ENCODE measurements at places on chromosomes 3 and 15. TPM values are rescaled to one million over a fixed set of nuclear protein-coding genes. Genes with fewer than 3 reads are reported as not detected.

TMEM266 gene
- total RNA-seq = not detected

- DNase-seq = no peak
These were observed 135.8 kb downstream of the LRRK1 start for GRCh38 chr15:101054991-101055390.

CCR3 gene
- total RNA-seq = 0.23 TPM

DNA sequence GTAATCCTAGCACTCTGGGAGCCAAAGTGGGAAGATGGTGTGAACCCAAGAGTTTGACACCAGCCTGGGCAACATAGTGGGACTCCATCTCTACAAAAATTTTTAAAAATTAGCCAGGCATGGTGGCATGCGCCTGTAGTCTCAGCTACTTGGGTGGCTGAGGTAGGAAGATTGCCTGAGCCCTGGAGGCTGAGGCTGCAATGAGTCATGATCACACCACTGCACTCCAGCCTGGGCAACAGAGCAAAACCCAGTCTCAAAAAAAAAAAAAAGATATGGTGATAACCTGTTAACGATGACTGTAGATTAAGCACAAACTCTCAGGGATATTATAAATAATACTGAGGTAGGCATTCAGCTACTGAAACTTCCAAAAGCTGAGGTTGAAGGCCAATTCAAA, 107.5 kb downstream of the SLC49A4 start:
- no peak for DNase-seq

AADACL2 gene
- total RNA-seq = not detected

- no peak for DNase-seq
These were observed 8.9 kb downstream of the DZIP3 start for GRCh38 chr3:108598375-108598774.

GRCh38 chr15:101618076-101618475, 34.1 kb downstream of the TM2D3 start:
- no peak for DNase-seq

DNA sequence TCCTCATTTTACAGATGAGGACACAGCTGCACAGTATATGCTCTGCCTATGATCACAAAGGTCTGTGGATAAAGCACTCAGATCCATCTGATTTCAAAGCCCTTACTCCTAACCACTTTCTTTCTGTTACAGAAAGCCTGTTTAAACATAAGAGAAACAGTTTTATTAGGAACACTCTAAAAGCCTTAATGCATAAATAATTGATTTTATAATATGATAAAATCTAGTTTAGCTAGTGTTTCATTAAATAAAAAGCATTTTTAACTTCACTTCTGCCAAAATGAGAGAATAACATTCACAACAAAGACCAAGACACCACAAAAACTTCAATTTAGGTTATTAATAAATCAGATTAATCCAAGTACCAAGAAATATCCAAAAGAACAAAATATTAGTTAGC, 21.4 kb downstream of the SNX4 start:
- DNase-seq = no peak

GOLGA8T gene
- 0.26 TPM for total RNA-seq

AHSG gene
- not detected for total RNA-seq

DNA sequence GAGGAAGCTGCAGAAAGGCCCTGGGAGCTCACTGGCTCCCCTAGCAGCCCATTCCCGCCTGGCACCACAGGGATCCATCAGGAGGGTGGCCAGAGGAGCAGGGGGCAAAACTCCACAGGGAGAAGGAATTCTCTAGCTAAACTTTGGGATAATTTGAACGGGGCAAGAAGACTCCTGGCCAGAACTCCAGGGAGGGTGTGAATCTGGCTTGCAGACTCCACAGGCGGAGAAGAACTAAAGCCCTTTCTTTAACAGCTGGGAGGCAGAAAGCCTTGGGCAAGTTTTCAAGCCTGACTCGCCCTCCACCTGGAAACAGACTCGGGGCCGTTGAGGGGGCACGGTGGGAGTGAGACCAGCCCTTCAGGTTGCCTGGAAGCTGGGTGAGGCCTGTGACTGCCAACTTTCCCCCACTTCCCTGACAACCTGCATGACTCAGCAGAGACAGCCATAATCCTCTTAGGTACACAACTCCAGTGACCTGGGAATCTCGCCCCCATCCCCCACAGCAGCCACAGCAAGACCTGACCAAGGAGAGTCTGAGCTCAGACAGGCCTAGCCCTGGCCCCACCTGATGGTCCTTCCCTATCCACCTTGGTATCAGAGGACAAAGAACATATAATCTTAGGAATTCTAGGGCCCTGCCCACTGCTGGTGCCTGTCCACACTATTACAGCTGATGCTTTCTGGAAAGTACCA, 28.6 kb downstream of the SLC27A2 start:
- DNase-seq = no peak

- no peak for DNase-seq
These were observed 166.8 kb upstream of the COL8A1 start for GRCh38 chr3:99471353-99472323.

PROK2 gene
- total RNA-seq = 0.65 TPM

DNA sequence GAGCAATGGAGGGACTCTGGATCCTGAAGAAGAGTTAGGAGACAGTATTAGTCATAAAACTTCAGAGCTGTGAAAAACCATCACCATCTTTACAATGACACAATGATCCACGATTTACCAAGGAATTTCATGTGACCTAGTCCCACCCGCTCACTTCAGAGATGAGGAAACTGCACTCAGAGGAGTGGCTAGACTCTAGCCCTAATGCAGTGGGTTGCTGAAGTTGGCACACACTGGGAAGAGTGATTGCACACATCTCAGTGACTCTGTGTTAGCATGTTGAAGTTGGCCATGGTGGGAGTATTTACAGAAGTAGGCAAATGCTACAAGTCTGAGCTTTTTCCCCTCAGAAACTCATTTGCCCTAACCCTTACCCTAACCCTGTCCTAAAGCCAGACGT, 35.2 kb upstream of the SPATA12 start:
- DNase-seq = no peak

DNA sequence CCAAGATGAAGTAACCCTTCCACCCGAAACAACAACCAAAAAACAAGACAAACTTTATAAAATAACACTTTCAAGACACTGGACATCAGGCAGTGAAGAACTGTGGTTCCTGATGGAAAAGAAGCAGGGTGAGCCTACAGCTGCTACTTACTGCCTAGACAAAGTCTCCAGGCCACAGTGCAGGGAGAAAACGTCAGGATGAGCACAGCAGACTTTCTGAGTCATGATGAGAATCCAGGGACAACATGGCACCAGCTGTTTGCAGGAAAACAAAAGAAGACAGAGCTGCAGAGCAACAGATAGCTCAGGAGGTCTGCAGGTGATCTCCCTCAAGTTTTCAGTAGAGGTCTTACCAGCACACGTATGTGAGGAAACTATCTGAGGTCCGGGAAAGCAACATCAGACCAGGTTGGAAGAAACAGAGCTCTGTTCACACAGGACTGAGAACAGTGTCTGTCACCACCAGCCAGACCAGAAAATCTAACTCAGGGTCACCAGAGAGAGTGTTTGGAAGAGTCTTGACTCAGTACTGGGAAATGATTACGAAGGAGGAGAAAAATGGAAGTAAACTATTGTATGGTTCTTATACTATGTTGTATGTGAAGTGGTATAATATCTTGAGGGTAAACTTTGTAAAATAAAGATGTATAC, 108.9 kb downstream of the ANO10 start:
- DNase-seq = no peak

ZBTB20 gene
- 61.2 TPM for total RNA-seq

UPK1B gene
- not detected for total RNA-seq

TRAT1 gene
- total RNA-seq = 87.0 TPM

- DNase-seq = no peak
These were observed 7.0 kb downstream of the CMTM6 start for GRCh38 chr3:32495609-32496008.

GP5 gene
- total RNA-seq = 6.1 TPM

DNA sequence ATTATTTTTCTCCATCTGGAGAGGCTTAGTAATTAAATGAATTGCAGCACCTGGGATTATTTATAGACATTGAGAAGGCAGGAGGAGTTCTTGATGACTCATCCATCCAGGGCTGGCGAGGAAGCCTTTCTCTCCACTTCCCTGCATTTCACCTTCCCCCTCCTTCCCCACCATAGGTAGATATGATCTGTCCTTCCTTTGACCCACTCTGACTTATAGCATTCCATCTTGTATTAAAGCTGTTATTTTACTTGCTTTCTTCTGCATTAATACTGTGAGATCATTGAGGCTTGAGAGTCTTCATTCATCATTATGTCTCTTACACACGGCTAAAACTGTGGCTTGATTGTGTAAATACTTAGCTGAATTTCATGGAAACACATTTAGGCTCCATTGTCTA, 288.8 kb downstream of the FEZF2 start:
- no peak for DNase-seq

GRCh38 chr3:157595259-157595658, 92.0 kb upstream of the VEPH1 start:
- DNase-seq = no peak

TRIM42 gene
- not detected for total RNA-seq

- no peak for DNase-seq
These were observed 5.3 kb downstream of the CASR start for GRCh38 chr3:122188737-122189136.

FOXL2NB gene
- total RNA-seq = not detected

DNA sequence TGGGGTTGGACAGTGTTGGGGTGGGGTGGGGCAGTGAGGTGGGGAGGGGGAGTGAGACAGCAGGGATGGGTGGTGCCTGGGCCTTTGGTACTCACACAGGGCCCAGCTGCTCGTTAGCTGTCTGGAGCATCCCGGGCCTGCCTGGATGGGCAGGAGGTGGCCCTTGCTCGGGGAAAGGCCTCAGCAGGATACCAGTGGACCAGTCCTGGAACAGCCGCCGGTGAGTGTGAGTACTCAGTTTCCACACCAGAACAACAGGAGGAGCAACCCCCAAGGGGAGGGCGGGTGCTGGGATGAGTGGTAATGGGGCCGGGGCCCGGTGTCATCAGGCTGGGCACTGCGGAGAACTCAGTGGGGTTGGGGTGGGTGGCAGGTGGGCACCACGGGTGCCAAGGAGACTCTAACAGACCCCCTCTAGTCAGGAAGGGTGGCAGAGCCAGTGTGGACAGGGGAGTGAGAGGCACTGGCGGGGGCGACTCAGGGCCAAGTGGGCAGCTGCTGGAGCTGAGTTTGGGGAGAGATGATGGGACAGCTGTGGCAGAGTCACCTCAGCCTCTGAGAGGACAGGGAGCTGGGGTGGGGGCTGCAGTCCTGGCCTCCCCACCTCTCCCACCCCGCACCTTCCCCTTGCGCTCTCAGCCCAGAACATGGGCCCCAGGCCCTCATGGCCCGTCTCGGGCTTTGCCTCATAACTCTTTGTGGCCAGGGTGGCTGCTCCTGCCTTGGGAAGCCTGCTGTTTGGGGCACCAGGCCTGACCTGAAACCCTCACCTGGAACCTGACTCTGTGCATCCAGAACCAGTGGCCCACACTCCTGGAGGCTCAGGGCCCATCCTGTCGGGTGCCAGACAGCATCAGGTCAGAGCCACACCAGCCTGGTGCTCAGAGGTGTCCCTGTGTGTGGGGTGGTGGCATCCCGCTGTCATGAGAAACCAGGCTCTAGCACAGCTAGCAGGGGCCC, 52.1 kb upstream of the PRR23E start:
- no peak for DNase-seq

DNA sequence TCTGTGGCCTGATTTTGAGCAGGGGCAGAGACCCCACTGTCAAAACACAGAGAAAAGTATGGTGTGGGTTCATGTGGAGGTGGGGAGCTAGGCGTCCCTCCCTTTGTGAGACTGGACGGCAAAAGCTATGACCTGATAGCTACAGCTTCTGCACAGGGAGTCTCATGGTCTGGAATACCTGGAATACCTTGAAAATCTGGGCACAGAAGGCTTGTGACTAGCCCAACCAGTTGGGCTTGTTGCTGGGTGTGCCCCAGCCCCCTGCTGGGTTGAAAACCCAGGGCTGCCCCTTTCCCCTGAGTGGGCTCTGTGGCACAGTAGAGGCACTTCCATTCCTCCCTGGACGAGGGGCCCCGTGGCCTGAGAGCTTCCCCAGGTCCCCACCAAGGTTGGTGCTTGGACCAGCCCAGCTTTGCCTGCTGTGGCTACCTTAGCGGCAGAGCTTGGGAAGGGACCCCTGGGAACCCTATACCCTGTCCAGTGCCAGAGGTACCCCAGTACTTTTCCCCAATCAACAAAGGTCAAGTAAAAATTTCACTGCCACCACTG, 37.3 kb downstream of the SLC2A2 start:
- DNase-seq = no peak

DNA sequence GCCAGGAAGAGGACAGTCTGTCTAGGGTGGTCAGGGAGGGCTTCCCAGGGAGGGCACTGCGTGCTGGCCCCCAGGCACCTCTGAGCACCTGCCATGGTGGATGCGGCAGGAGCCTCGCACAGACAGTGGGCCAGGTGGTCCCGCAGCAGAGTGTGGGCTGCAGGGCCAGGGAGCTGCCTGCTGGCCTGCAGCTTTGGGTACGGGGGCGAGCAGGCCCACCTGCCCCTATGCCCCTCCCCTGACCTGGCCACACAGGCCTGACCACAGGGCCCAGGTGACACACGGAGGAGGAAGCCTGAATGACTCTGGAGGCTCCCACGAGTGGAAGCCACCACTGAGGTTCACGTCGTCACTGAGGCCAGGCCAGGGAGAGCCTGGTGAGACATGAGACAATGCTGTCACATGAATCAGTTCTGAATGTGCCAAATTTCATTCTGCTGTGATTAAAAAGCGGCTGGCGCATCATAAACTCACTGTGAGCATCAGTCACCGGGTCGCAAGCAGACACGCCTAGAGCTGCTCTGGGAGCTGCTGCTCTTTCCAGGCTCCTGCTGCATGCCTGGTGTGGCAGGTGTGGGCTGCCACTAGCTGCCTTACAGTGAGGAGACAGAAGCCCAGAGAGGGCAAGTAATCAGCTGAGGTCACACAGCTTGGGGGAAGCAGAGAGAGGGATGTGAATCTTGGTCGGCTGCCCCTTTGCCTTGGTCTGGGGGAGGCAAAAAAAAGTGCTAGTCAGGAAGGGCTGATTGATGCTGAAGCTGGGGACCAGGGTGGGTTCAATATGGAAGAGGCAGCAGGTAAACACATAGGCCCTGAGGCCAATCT, 39.5 kb upstream of the IQSEC1 start:
- DNase-seq = no peak

GRCh38 chr3:196047391-196048030, 34.4 kb downstream of the TFRC start:
- no peak for DNase-seq
